ENCODE measurements at places on chromosomes 1 and 21.

DNA sequence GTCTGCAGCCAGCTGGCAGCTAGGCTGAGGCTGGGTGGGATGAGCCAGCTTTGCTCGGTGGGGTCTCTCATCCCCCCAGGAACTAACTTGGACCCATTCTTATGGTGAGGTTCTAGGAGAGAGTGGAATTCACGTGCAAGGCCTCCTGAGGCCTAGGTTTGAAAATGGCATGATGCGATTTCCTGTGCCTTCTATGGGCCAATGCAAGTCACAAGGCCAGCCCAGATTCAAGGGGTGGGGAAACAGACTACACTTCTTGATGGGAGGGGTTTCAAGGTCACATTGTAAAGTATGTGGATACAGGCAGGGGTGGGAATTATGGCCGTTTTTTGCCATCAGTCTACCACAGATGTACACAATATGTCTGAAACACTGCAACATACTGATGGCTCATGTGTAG lies 48.3 kb downstream of the HTR6 start:
- DNase-seq: no peak
- H3K4me1 ChIP-seq: no peaks in the 10 kb centered on the region
- H3K4me3 ChIP-seq: no peak overlapping the region
- no peak overlapping the region for H3K27ac ChIP-seq
- no peaks in the 10 kb centered on the region for H3K27me3 ChIP-seq

DNA sequence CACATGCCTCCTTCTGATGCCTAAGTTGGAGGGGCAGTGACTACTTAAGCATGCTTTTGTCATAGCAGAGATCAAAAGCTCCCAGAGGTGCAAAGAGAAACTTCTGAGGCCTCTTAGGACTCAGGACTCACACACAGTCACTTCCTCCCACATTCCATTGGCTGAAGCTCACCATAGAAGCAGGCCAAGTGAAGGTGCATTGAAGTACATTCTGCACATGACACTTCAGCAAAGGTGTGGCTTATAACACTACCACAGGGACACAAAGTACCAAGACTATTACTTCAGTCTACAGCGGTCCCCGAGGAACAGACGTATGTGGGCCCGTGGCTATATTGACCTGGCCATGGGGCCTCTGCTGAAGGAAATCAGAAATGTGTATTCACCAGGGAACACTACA lies 2.5 kb upstream of the POGK start:
- H3K27ac ChIP-seq: no peak overlapping the region
- peaks cover 23% of the 10 kb centered on the region for H3K4me1 ChIP-seq
- no peak overlapping the region for H3K4me3 ChIP-seq
- no peak for DNase-seq
- no peaks in the 10 kb centered on the region for H3K27me3 ChIP-seq

GRCh38 chr1:172180501-172181285 lies 239.8 kb upstream of the C1orf105 start:
- H3K4me3 ChIP-seq: peak overlapping the region; percentile 58
- peak; percentile 20 for DNase-seq

DNA sequence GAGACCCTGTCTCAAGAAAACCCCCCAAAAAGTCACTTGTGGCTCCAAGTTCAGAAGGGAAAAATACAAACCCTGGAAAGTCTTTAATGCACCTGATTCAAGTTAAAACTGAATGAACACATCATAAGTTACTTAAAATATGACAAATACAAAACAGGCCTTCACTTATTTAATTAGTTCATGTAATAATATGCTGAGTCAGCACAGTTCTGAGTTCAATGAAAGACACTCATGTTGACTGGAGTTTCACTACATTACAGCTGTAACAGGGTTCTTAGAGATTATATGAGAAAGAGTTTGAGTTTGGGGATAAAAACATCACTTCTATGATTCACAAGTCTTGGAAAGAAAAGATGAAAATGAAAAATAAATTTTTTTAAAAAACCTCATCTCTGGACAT lies 51.0 kb downstream of the DEGS1 start:
- H3K4me1 ChIP-seq: no peaks in the 10 kb centered on the region
- peaks cover 17% of the 10 kb centered on the region for H3K36me3 ChIP-seq
- no peaks in the 10 kb centered on the region for H3K27me3 ChIP-seq
- H3K4me3 ChIP-seq: no peak overlapping the region

- no peak for DNase-seq
- peaks cover 17% of the 10 kb centered on the region for H3K4me1 ChIP-seq
- H3K27me3 ChIP-seq: no peaks in the 10 kb centered on the region
- no peaks in the 10 kb centered on the region for H3K36me3 ChIP-seq
Measured at GRCh38 chr21:25737421-25737820, 2.6 kb downstream of the GABPA start.

DNA sequence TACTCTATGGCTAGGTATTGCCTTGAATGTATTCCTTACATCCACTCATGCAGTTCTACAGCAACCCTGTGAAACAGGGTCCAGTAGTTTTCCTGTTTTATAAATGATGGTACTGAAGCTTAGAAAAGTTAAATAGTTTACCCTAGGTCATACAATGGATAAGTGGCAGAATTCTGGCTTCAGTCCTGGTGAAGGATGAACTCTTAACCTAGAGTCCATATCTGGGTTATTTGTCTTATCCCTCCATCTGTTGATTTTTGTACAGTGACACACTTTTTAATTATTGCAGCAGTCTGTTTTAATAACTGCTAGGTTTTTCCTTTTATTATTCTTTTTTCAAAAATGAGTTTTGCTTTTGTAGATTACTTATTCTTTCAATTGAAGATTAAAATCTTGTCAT lies 263.9 kb downstream of the DNM3 start:
- no peak overlapping the region for H3K4me3 ChIP-seq
- H3K36me3 ChIP-seq: no peaks in the 10 kb centered on the region

GRCh38 chr1:209257454-209257853 lies 326.1 kb upstream of the CAMK1G start:
- no peaks in the 10 kb centered on the region for H3K36me3 ChIP-seq
- no peaks in the 10 kb centered on the region for H3K4me1 ChIP-seq
- H3K27ac ChIP-seq: no peak overlapping the region
- H3K27me3 ChIP-seq: no peaks in the 10 kb centered on the region
- no peak overlapping the region for H3K4me3 ChIP-seq
- DNase-seq: no peak

DNA sequence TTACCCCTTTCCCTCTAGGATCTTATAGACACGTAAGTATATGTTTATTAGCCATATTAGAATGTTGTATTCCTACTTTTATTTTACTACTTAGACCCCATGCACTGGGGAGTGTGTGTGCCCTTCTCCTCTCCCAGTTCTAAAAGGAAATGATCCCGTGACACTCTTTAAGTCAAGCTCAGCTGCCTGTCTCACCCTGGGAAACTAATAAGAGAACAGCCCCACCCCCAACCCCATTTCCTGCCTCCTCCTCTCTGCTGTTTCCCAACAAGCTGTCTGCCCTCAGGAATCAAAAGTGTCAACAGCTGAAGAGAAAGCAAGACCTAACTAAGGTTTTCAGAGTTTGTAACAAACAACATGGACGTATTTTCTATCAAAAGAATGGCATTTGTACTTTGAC lies 92.6 kb upstream of the VAV3 start:
- no peak overlapping the region for H3K4me3 ChIP-seq
- no peaks in the 10 kb centered on the region for H3K27me3 ChIP-seq
- H3K4me1 ChIP-seq: no peaks in the 10 kb centered on the region
- no peaks in the 10 kb centered on the region for H3K36me3 ChIP-seq
- no peak for DNase-seq

DNA sequence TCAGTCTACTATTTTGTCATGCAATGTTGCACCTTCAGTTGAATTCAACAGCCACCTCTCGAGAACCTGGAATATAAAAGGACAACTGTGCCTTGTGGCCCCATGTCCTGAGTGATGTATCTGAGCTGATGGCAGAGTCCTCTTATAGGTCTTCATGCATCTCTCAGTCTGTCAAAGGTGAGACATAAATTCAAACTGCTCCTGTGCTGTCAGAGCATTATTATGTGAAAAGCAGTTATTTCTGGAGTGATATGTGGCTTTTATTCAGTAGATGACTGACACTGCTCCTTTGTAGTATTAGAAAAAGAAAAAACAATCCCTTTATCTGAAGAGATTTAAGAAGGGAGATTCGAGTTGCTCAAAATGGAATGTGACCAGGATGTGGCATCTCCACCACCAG lies 8.4 kb downstream of the S100A10 start:
- no peak for DNase-seq
- H3K27ac ChIP-seq: no peak overlapping the region
- H3K36me3 ChIP-seq: peaks cover 41% of the 10 kb centered on the region
- H3K4me1 ChIP-seq: peaks cover 47% of the 10 kb centered on the region
- H3K27me3 ChIP-seq: no peaks in the 10 kb centered on the region
- no peak overlapping the region for H3K4me3 ChIP-seq

DNA sequence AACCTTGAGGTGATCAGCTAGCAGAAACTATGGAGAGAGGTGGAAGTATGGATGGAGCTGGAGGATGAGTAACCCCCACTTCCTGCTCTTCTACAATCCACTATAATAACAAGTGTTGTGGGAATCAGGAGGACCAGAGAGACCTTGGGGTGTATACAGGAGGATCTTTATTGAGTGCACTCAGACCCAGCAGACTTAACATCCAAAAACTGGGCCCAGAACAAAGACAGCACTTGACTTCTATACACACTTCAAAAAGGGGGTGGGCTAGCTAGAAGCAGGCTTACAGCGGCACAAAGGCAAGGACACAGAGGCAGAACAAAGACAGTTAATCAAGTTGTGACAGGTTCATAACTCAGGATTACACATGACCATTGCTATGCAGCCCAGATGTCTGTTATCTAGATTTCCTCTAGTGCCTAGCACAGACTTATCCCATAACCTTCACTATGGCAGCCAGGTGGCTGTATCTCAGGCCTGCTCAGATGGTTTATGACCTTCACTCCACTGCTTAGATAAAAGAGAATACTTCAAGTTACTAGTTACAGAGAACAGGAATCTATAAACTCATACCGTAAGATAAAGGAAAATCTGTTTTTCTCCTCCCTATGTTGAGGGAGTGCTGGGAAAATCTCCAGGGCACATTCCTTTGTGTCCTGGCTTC lies 36.1 kb upstream of the PADI2 start:
- H3K4me3 ChIP-seq: no peak overlapping the region
- DNase-seq: no peak
- H3K36me3 ChIP-seq: no peaks in the 10 kb centered on the region
- H3K27me3 ChIP-seq: no peaks in the 10 kb centered on the region
- H3K27ac ChIP-seq: no peak overlapping the region
- H3K4me1 ChIP-seq: no peaks in the 10 kb centered on the region

DNA sequence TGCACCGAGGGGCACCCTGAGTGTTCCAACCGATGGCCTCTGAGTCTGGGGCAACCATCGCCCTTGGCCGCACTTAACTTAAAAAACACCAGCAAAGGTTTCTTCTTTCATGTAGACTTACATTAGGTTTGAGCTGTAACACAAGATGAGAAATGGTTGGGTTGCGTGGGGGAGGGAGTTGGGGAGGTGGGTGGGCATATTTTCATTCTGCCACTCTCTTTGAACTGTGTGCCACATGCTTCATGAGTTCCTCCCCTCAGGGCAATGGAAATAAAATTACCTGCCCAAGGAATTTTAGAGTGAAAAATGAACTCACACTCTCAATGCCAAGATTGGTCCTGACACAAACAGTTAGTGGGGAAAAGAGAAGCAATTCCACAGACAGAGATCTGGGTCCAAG lies 430.1 kb upstream of the USP24 start:
- no peak for DNase-seq
- no peak overlapping the region for H3K4me3 ChIP-seq
- no peaks in the 10 kb centered on the region for H3K27me3 ChIP-seq

GRCh38 chr1:218965821-218966220 lies 207.9 kb upstream of the LYPLAL1 start:
- H3K36me3 ChIP-seq: no peaks in the 10 kb centered on the region
- no peak overlapping the region for H3K27ac ChIP-seq
- H3K4me1 ChIP-seq: no peaks in the 10 kb centered on the region
- no peak overlapping the region for H3K4me3 ChIP-seq

DNA sequence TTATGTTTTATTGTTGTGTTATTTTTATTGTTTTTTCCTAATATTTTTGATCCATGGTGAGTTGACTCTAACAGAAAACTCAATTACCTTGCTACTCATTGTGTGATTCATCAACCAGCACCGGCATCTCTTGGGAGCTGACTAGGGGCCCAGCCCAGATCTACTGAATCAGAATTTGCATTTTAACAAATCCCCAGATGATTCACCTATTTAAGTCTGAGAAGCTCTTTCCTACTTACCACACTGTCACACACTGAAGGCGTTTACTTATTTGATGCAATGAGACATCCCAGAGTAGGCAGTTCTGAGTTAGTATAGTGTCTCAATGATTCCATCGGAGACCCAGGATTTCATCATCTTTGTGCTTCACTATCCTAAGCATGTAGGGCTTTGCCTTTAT lies 416.6 kb downstream of the RWDD3 start:
- no peak for DNase-seq
- H3K27ac ChIP-seq: no peak overlapping the region
- H3K4me1 ChIP-seq: no peaks in the 10 kb centered on the region
- no peaks in the 10 kb centered on the region for H3K36me3 ChIP-seq
- H3K4me3 ChIP-seq: no peak overlapping the region
- H3K27me3 ChIP-seq: no peaks in the 10 kb centered on the region

GRCh38 chr1:115295904-115296696 lies 41.9 kb downstream of the NGF start:
- no peak overlapping the region for H3K4me3 ChIP-seq
- no peaks in the 10 kb centered on the region for H3K4me1 ChIP-seq
- H3K27ac ChIP-seq: no peak overlapping the region
- H3K27me3 ChIP-seq: no peaks in the 10 kb centered on the region
- DNase-seq: no peak

- H3K27me3 ChIP-seq: no peaks in the 10 kb centered on the region
- H3K4me3 ChIP-seq: no peak overlapping the region
- no peak for DNase-seq
- H3K36me3 ChIP-seq: no peaks in the 10 kb centered on the region
Measured at GRCh38 chr1:227356620-227357146, 38.4 kb upstream of the CDC42BPA start.

DNA sequence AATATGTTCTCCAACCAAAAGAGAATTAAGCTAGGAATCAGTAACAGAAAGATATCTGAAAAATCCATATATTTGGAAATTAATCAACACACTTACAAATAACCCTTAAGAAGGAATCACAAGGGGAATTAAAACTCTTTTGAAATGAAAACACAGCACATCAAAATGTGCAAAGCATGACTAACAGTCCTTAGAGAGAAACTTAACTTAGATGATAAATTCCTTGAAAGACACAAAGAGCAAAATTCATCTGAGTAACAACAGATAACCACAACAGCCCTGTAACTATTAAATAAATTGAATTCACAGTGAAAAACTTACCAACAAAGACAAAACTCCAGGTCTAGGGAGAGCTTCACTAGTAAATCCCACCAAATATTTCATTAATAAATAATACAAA lies 283.8 kb downstream of the SDCCAG8 start:
- H3K4me1 ChIP-seq: no peaks in the 10 kb centered on the region
- H3K36me3 ChIP-seq: no peaks in the 10 kb centered on the region
- no peak overlapping the region for H3K4me3 ChIP-seq

- no peak overlapping the region for H3K27ac ChIP-seq
- no peaks in the 10 kb centered on the region for H3K36me3 ChIP-seq
- H3K4me1 ChIP-seq: peaks cover 8% of the 10 kb centered on the region
- no peaks in the 10 kb centered on the region for H3K27me3 ChIP-seq
- no peak overlapping the region for H3K4me3 ChIP-seq
- no peak for DNase-seq
Measured at GRCh38 chr21:45600248-45600647, 43.3 kb upstream of the PCBP3 start.

- peak; percentile 72 for DNase-seq
- H3K27me3 ChIP-seq: no peaks in the 10 kb centered on the region
- H3K36me3 ChIP-seq: no peaks in the 10 kb centered on the region
- H3K4me3 ChIP-seq: no peak overlapping the region
- H3K4me1 ChIP-seq: peaks cover 22% of the 10 kb centered on the region
Measured at GRCh38 chr1:12124693-12125421, 41.9 kb upstream of the TNFRSF1B start.
